ENCODE measurements at places on chromosomes 6 and 20.
A peak's percentile ranks its signal among the peaks of the same experiment; 100 is the strongest.

DNA sequence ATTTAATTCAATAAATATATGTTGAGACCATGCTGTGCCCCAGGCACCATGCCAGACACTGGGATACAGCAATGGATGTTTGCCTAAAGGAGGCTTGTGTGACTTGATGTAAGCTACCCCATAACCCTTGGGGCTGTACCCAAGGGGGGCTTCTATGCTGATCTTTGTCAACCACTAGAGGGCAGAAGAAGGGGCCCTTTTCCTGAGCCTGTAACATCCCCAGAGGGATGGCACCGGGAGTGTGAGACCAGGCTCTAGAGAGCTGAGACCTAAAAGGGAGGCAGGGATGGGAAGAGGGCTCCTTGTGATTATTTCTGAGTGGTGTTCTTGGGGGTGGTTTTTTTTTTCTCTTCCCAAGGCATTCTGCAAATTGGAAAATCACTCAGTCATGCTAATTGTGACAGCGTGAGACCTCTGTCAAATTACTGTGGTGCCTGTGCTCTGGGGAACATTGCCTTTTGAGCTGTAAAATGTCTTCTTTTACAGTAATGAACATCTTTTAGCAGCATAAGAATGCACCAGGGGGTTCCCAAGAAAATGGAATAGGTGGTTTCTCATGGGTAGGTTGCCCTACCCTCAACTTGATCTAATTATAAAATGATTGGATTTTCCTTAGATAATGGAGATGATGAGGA lies 138.7 kb upstream of the SLC24A3 start:
- DNase-seq, result no peak

- DNase-seq, result no peak
Observed at GRCh38 chr6:135319819-135320218, 138.7 kb downstream of the MYB start.

DNA sequence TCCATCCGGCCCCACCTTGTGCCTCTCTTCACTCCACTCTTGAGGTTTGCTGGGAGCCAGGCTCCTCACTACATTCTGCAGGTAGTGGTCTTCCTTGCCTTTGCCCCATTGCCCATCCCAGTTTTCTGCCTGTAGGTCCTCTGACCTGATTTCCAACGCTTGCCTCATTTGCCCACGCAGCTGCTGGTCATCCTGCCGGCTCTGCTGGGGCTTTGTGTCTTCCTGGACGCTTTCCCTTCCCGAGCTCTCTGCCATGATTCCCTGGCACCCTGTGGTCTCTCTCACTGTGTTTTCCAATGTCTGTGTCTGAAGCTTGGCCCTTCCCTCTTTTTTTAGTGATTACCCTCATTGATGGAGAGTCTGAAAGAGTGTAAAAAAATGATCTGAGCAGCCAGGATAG lies 451.6 kb downstream of the UTRN start:
- no peak for DNase-seq

- DNase-seq, result no peak
Observed at GRCh38 chr6:40476673-40477072, 110.5 kb downstream of the LRFN2 start.

DNA sequence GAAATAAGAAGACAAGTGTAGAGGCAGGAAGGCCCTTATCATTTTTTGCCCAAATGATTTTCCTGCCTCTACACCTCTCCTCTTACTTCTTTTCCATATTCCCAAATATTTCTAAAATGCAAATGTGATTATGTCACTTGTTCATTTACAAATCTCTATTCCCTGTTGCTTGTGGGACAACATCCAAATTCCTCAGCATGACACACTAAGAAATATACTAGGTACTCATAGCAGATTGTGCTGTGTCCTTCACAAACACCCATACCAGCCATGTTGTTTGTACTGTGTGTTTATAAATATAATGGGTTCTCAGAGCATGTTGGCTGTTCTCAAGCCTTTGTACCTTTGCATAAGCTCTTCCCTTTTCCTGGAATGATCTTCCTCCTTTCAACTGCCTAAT lies 17.7 kb upstream of the FYN start:
- DNase-seq, result no peak

- DNase-seq, result no peak
Observed at GRCh38 chr6:96789871-96790270, 47.4 kb downstream of the GPR63 start.

DNA sequence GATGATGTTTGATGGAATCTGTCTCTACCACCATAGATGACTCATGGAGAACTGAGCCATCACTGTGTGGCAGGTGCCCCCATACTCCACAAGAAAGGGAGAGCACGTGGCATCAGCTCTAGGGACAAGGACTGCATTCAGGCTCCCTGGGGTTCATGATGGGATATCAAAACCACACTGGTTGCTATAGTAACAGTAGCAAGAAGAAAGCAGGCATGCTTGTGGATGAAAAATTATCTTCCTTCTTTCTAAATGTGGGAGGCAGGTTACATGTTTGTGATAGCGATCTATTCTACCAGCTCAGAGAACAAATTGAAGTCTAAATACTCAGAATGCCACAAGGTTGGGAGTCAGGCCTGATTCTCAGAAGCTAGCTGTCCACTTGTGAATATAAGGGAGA lies 224.2 kb downstream of the ARHGAP18 start:
- DNase-seq, result no peak

GRCh38 chr6:111620169-111620568 lies 14.5 kb upstream of the TRAF3IP2 start:
- no peak for DNase-seq

GRCh38 chr6:148342350-148343046 lies at the start of gene SASH1:
SASH1 (plus strand) TSS chr6:148342838; CDS start chr6:148343068, 230 bp downstream.
- peak; percentile 34 for DNase-seq

DNA sequence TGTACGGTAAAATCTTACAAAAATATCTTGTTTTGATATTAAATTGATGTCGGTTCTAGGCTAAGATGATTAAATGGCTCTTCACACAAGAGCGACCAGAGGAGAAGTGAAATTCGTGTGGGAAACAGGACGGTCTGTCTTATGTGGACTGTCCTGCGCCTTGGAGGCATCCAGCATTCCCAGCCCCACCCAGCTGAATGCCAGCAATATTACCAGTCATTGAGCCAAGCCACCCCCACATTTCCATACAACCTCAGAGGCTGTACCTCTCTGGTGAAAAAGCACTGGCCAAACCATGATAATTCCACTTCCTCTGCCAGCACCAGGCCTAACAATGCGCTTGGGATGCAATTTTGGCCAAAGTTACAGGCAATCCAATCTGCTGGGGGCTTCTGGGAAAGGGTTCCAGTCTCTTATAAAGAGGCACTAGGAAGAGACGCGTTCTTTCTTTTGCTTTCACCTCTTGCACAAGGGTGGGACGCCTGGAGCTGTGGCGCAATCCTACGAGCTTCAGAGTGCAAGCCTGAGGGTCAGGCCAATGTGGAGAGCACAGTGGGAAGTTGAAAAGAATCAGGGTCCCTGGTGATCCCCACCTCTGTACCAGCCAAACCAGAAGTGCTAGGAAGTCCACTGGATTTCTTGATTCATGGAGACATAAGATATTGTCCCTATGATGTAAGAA lies 213.1 kb downstream of the PREX1 start:
- no peak for DNase-seq

DNA sequence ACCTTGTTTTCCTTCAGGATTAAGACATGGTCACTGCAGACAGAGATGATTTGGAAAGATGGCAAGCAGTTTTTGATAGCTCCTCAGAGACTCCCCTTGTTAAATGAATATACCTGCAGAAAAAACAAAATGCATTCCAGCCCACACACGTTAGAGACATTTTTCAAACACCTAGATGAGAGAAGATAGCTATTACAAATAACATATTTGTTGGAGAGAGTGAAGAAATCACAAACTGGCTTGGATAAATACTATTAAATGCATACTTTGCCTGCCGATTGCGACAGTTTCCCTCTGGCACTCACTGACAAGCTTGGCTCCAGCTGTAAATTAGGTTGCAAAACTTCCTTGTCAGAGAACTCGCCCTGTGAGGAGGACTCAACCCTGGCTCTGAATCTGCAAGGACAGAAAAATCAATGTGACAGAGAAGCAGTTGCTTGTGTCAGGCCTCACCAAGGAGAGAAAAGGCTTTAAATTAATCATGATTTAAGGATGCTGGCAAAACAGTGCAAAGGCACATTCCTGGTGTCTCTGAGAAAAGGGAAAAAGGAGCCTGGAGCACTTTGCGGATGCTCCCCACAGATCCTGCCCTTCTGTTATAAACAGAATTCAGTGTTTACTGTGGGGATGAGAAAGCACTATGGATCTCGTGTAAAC lies 423.7 kb upstream of the MARCKS start:
- peak; percentile 38 for DNase-seq

GRCh38 chr6:91697010-91697695 lies 1110.3 kb upstream of the MAP3K7 start:
- no peak for DNase-seq

GRCh38 chr6:77136086-77136485 lies 327.2 kb downstream of the HTR1B start:
- no peak for DNase-seq

DNA sequence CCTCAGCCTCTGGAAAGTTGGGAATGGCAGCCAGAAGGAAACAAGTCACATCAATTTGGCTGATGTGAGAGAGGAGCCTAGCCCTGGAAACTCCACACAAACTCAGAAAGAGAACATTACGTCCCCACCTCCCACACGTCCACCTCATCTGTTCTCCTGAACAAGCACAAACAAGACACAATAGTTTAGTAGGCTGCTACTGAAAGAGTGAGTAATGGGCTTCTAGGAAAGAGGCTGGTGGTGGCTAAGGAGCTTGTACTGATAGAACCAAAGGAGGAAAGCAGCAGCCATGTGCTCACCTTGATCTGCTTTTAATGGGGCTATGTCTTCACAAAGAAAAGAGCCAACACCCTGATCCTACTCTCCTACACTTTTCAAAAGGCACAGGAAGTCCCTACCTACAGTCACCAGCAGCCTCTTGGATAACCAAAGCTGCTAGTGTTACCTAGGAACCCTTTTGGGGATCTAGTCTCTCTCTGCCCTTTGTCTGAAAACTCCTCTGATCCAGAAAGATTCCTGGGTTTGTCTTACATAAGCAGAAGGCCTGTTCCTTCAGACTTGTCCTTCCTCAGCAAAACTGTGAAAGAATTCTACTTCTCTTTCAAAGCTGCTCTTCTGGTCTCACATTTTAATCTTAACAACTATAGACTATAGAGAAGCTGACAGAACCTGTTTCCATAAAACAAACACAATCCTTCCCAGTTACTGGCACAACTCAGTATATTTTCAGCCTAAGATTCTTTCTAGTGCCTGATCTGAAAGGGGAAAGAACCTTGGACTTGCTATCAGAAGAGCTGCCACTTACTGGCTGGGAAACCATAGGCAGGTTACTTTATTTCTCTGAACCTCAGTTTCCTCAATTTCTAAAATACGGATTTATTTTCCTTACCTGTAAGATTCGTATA lies 3.1 kb downstream of the PLAGL2 start:
- DNase-seq, result no peak

DNA sequence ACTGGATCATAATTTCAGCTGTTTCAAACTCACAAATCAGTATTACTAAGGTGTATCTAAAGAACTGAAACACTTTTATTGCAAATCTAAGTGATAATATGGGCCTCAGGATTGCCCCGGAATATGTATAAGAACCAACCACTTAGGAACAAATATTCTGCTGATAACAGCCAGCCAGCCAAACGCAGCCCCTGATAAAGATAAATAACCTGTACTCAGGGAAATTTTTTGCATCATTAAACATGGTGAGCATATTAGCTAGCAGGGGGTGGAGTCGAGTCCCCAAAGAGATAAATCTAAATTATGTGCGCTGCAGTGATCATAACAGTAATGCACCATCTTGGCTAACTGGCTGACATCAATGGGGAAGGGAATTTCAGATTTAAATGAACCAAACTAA lies 410.2 kb upstream of the MAP3K7 start:
- no peak for DNase-seq

GRCh38 chr6:169963581-169964297 lies 212.3 kb downstream of the ERMARD start:
- peak; percentile 31 for DNase-seq

- DNase-seq, result no peak
Observed at GRCh38 chr6:14110001-14110818, 7.4 kb upstream of the CD83 start.

Measured in mesothelial cell of epicardium (in vitro differentiated cells).